ENCODE measurements at places on chromosomes 13 and 19.

- no peak for DNase-seq
Observed at GRCh38 chr19:16035601-16036297, 40.5 kb upstream of the TPM4 start.

- no peak for DNase-seq
Observed at GRCh38 chr13:30377312-30377685, 45.0 kb upstream of the UBE2L5 start.

DNA sequence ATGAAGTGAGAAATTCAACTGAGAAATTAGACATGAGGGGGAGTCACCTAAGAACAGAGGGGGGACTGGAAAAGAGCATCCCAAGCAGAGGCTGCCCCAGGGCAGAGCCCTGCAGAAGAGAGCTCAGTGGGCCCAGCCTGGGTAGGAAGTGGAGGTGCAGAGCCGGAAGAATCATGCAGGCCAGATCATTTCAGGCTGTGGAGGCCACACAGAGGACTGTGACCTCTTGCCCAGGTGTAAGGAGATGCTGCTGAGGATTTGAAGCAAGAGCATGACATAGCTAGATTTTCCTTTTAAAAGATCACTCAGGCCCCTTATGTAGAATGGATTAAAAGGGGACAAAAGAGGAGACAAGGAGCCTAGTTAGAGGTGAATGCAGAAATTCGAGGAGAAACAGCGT, 63.9 kb upstream of the SPATA13 start:
- no peak for DNase-seq

GRCh38 chr13:26584713-26585112, 27.2 kb downstream of the WASF3 start:
- no peak for DNase-seq

GRCh38 chr13:108911807-108912206, 282.4 kb downstream of the MYO16 start:
- no peak for DNase-seq

DNA sequence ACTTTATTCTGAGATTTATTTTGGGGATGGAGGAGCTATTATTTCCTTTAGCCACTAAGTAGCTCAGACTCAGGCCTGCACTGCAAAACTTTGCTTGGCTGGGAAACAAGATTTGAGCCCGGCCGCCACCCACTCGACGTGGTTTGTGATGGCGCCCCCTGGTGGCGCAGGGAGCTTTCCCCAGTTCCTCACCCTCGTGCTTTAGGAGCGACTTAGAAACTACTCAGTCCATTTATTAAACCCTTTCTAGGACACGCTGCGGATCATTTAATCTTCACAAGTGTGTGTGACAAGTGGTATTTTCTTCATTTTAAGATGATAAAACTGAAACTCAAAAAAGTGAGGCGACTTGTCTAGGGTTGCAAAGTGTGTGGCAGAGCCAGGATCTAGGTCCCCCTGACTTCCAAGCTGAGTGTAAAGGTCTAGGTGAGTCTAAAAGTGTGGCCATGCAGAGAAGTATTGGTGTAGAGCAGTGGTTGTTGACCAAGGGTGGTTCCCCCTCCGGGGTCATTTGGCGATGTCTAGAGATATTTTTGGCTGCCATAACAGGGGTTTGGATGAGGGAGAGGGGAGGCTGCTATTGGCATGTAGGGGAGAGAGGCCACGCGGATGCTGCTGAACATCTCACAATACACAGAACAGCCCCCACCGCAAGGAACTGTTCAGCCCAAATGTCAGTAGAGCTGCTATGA, 2.2 kb downstream of the CXCL17 start:
- peak; percentile 85 for DNase-seq

- no peak for DNase-seq
Observed at GRCh38 chr13:112142401-112142930, 75.5 kb downstream of the SOX1 start.

DNA sequence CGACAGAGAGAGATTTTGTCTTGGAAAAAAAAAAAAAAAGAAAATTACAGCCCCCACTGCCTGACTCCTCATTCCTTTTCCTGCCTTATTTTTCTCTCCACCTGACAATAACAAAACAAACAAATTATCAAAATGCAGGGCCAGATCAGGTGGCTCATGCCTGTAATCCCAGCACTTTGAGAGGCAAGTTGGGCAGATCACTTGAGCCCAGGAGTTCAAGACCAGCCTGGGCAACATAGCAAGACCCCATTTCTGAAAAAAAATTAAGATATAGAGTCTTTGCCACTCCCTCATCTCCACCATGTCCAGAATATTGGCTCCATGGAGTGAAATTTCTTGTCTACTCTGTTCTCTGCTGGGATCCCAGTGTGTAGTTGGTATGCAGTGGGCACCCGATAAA, 7.2 kb downstream of the CERS4 start:
- DNase-seq = no peak

DNA sequence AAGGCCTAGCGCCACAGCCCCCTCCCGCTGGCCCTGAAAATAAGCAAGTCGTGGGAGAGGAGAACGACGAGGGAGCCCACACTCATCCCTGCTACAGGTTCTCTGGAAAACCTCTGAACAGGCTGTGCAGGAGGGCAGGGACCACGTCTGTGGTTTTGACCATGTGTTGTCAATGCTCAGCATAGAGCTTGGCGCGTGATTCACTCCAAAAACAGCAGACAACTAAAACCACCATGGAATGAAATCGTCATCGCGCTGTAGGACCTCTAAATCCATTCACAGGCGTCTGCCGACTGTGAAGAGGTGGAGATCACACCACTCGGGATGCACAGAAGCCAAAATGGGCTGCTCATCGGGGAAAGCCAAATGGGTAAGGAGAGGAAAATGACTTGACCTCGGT, 121.3 kb downstream of the COL4A1 start:
- no peak for DNase-seq

DNA sequence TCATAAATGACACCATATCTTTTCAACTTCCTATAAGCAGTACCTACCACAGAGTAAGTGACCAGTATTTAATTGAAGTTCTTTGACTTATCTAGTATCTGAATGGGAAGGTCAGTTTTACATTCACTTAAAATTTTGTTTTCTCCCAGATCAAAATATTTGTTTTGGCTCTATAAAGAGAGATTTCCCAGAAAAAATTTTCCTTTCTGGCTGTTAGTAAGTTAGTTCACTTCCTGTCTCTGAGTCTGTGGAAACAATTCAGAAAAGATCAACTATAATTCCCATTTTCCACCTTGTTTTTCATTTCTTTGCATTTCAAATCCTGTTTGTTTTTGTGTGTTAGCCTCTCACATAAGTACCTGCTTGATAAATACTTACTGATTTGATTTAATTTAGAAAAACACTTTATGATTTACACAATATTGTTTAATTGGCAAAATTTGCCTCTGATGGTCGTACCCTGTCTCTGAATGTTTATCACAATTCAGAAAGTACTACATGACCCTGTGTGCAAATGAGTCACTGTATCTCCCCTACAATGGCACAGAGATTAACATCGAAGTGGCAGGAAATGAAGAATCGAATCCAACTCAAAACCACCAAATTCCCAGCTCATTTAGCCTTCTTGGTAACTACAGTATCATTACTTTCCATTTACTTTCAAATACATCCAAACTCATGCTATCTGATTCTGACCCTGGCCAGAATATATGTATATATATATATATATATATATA, 15.4 kb upstream of the MED4 start:
- DNase-seq = no peak

- no peak for DNase-seq
Observed at GRCh38 chr19:3278294-3278693, 53.8 kb downstream of the CELF5 start.

GRCh38 chr13:110916301-110917142, 1.7 kb upstream of the ANKRD10 start:
- no peak for DNase-seq

- DNase-seq = no peak
Observed at GRCh38 chr13:37923236-37923635, 53.7 kb upstream of the TRPC4 start.

DNA sequence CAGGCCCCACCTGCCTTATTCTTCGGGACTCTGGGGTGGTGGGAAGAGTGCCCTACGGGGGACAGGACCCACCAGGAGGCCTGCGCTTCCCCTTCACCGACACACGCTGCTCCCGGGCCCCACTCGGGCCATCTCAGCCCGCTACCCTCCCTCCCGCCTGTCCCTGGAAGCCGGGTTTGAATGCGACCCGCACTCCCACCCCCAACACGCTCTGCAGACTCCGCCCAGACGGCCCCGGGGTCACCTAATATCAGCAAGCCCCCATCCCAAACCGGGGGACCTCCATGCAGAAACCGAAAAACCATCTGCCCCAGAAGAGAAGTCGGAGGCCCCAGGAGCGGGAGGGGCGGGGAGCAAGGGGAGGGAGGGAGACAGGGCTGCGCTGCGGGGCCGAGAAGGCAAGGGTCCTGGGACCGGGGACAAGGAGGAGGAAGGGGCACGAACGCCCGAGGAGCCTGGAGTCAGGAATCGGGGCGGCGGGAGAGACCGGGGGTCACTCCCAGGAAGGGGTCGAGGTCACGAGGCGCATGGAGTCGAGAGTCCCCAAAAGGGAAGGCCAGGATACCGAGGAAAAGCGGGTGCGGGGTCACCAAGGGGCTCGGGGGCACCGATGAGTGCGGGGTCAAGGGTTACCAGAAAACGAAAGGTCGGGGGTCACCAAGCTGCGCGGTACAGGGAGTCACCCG, 766 bp downstream of the SBNO2 start:
- peak; percentile 42 for DNase-seq

GRCh38 chr13:58239774-58240268, 608.3 kb downstream of the PCDH17 start:
- no peak for DNase-seq

DNA sequence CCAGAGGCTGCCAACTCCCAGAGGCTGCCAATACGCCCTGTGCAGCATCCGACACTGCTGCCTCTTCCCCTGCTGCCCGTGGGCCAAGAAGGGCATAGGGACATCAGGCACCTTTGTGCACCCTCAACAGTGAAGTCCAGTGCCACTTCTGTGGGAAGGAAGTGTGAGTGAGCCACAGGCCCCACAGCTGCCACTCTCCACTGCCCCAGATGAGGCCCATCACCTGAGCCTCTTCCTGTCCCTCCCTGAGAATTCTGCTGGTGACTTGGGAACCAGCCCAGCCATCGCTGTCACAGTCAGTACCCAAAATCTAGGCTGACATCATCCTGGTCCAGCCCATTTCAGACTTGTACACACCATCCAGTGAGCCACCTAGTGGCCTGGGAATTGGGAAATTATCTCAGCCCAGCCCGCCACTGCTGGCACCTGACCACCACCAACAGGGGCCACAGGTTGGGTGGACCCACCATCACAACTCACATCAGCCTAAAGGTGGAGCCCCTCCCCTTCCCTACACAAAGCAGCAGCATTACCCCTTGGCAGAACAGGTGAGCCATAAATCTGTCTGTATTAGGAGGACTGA, 733.9 kb upstream of the KLHL1 start:
- DNase-seq = no peak

GRCh38 chr13:43470610-43471009, 316.2 kb downstream of the ENOX1 start:
- DNase-seq = no peak

GRCh38 chr13:52371736-52372247, 34.2 kb downstream of the THSD1 start:
- DNase-seq = no peak

- no peak for DNase-seq
Observed at GRCh38 chr19:40416918-40417642, 3.9 kb upstream of the PRX start.

DNA sequence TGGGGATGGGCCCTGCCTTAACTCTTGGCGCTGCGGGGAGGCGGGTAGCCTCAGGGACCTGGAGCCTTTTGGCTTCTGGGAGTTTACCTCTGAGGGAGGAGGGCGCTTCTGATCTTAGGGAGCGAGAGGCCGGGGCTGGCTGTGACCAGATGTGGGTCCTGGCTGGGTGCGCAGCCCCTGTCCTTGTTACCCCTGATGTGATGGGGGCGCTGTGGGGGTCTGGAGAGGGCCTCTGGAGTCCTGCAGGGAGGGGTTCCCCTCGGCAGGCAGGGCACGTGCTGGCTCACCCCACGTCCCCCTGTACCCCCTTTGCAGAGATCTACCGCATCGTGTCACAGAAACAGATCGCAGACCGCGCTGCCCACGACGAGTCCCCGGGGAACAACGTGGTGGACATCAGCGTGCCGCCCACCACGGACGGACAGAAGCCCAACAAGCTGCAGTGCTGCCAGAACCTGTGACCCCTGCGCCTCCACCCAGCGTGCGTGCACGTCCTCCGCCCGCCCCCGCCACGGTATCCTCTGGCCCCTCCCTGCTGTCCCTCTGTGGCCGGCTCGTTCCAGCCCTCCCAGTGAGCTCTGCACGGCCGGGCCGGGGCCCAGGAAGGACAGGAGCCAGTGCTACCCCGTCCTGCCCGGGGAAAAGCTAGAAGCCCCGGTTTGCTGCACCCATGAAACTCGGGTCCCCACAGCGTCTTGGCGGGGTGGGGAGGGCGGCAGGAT, 9.8 kb upstream of the MARCHF2 start:
- no peak for DNase-seq

DNA sequence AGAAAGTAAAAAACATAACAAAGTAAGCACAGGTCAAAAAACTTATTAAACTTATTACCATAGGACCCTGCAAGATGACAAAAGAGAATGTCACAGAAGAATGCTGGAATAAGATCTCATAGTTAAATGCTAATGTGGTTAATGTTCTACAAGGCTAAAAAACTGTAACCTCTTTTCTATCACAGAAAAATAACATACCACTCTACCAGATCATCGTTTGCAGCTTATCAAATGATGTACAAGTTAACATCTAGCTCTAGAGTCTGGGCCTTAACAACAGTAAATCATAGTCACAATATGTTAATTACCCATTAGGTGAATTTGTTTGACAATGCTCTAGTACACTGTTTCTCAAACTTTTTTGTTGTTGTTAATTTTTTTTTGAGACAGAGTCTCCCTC, 53.0 kb downstream of the NUFIP1 start:
- DNase-seq = no peak

DNA sequence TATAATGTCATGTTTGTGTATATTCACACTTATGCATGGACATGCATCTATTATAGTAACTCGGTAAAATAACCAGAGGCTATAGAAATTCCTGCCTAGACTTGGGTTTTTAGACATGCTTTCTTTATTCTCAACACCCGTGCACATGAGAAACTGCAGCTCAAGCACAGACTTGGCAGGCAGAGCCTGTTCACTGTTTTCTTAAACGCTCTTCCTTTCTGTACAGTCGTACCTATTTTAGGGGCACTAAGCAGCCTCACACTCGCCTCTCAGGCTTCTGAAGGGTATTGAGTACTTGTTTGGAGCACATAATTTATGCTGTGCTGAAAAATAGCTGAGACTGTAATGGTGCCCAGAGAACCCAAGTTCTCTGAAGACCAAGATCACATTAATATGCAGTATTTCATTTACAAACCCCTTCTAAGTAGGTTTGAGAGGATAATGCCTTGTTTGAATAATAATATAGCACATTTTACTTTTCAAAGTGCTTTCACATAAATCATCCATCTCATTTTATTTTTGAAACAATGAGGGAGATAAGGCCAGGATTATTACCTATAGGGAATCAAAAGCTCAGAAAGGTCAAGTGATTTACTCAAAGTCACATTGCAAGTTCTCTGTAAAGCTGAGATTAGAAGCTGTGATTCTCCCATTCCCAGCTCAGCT, 429.9 kb downstream of the SPRY2 start:
- DNase-seq = no peak

DNA sequence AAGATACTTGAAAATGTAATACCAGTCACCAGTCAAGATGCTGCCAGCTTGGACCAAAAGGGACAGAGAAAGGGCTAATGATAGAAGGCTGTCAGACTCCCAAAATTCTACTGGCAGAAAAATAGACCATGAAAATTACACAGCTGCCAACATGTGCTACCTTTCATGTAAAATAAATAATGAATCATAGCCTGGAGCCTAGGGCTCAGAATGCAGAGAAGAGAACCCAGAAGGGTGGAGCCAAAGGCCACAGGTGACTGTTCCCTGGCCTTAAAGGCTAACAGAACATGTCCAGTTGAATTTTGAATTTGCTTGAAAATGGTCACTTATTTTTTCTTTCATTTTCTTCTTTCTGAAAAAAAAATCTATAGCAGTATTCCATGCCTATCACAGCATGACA, 1827.0 kb upstream of the MIR17HG start:
- DNase-seq = no peak
